ENCODE measurements at places on chromosomes 7 and 10.

DNA sequence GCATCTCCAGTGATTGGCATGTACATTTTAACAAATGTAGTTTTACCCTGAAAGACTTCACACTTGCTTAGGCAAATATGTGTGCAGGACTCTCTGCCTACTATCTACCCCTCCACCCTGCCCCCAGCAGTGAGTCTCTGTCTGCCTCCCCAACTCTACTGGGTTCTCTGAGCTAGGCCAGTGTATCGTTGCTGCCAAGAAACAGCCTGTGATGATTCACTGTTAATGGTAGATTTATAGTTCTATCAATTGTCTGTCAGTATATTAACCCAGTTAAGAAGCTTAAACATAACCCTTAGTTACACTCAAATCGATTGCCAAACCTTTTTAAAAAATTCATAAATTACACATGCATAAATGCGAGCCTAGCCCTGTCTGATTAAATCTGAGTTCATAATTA lies 137.0 kb downstream of the SND1 start:
- DNase-seq: no peak

- no peak for DNase-seq
These were observed 61.7 kb downstream of the PROSER2 start for GRCh38 chr10:11884706-11885423.

GRCh38 chr7:44972562-44972961 lies 6.3 kb downstream of the MYO1G start:
- DNase-seq: no peak

GRCh38 chr7:122743211-122743610 lies 40.5 kb upstream of the RNF148 start:
- DNase-seq: no peak

All from breast epithelium (tissue), 4 donors.